ENCODE measurements at places on chromosomes 12 and 14.

- peaks cover 68% of the 10 kb centered on the region for H3K36me3 ChIP-seq
- no peaks in the 10 kb centered on the region for H3K27me3 ChIP-seq
- no peaks in the 10 kb centered on the region for H3K4me1 ChIP-seq
- DNase-seq: no peak
- H3K27ac ChIP-seq: no peak overlapping the region
Observed at GRCh38 chr14:67650694-67651093, 23.7 kb downstream of the VTI1B start.

- no peak overlapping the region for H3K27ac ChIP-seq
- peaks cover 47% of the 10 kb centered on the region for H3K27me3 ChIP-seq
- H3K36me3 ChIP-seq: no peaks in the 10 kb centered on the region
Observed at GRCh38 chr14:95699412-95699811, 13.2 kb downstream of the TCL1B start.

- no peaks in the 10 kb centered on the region for H3K4me1 ChIP-seq
- H3K27me3 ChIP-seq: no peaks in the 10 kb centered on the region
- H3K4me3 ChIP-seq: no peak overlapping the region
- DNase-seq: no peak
- no peak overlapping the region for H3K27ac ChIP-seq
Observed at GRCh38 chr12:113021500-113021899, 35.0 kb upstream of the DTX1 start.

GRCh38 chr12:50991291-50991690, 34.9 kb downstream of the SLC11A2 start:
- no peak overlapping the region for H3K27ac ChIP-seq

GRCh38 chr12:117331691-117332090, 29.7 kb downstream of the NOS1 start:
- H3K36me3 ChIP-seq: no peaks in the 10 kb centered on the region
- no peaks in the 10 kb centered on the region for H3K4me1 ChIP-seq
- H3K4me3 ChIP-seq: no peak overlapping the region
